NCI-H774 (cell line): ENCODE measurements at places on chromosomes 7 and 10.

GRCh38 chr10:132542086-132542775 lies 4.6 kb downstream of the INPP5A start:
- DNase-seq: no peak

DNA sequence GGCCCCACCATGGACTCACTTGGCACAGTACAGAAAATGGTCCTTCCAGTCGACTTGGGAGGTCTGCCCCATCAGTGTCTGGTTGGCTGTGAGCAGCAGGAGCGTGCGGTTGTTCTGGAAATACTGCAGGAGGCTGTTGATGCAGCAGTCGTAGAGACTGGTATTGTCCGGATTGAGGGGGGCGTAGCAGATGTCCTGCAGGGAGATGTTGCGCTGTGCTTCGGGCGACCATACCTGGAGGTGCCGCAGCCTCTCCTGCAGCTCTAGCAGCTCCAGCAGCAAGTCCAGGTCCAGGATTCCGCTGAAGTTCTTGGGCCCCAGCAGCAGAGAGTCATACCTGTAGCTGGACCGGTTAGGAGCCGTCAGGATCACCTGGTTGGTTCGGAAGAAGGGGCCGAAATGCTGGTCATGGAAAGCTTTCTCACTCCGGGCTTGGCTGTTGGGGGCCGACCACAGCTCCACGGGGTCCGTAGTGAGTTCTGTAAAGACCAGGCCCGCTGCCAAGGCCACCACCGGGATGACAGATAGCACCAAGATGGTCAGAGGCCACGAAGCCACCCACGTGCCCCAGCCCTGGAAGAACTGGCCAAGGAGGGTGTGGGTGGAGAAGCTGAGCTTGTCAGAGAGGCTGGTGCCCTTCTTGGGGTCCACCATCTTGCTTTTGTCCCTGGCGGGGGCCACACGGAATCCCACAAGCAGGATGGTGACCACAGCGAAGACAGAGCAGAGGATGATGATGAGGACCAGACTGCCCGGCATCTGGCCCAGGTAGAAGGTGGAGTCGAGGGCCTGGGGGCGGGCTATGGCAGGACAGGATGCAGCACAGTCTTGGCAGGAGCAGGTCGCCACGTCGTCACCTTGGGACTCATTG lies 2.1 kb downstream of the NPC1L1 start:
- DNase-seq: no peak

DNA sequence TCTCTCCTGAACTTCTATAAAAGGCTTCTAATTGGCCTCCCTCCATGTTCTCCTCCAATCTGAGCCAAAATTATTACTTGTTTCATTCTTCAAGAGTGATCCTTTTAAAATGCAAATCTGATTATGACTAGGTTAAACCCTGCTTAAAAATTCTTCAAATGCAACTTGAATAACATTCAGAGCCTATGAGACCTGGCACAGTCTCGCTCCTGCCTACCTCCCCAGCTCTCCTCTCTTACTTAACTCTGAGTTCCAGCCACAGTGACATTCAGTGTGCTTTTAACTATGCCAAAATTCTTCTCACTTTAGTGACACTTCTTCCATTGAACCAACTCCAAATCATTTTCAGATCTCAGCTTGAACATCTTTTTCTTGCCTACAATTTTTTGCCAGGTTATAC lies 68.8 kb downstream of the TMEM168 start:
- DNase-seq: no peak

DNA sequence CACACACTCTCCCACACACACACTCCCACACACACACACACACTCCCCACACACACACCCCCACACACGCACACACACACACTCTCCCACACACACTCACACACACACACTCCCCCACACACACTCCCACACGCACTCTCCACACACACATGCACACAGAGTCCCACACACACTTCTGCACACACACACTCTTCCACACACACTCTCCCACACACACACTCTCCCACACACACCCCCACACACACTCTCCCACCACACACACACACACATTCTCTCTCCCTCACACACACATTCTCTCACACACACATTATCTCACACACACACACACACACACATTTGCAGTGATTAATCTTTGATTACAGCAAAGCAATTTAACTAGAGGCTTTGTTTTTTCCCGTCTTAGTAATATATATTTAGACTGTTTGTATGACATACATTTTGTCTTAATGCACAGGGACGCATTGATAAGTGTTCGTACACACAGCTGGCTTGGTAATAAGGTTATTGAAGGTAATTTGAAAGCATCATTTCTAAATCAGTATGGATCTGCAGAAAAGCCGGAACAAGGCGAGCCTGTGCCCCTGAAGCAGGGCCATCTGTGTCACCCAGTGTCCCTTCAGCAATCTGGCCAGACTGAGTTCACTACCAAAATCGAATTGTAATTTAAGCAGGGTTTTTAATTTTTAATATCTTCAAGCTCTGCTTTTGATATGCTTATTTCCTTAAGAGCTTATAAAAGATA lies 69.9 kb upstream of the SH2B2 start:
- no peak for DNase-seq

DNA sequence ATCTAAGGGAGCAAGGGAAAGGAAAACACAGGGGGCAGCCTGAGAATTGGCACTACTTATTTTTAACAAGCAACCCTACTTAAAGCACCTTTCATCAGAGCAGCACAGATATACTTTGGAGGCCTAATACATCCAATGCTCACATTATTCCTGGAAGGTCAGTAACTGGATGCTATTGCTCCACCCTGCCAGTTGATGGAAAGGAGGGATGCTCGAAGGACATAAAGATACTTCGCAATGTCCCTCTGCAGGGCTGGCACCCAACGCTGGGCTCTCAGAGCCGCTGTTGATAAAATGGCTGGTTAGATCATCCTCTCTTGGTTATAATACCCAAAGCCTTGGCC lies 307.9 kb upstream of the AOAH start:
- DNase-seq: no peak

GRCh38 chr10:96513305-96513697 lies 425 bp downstream of the TLL2 start:
- DNase-seq: no peak

DNA sequence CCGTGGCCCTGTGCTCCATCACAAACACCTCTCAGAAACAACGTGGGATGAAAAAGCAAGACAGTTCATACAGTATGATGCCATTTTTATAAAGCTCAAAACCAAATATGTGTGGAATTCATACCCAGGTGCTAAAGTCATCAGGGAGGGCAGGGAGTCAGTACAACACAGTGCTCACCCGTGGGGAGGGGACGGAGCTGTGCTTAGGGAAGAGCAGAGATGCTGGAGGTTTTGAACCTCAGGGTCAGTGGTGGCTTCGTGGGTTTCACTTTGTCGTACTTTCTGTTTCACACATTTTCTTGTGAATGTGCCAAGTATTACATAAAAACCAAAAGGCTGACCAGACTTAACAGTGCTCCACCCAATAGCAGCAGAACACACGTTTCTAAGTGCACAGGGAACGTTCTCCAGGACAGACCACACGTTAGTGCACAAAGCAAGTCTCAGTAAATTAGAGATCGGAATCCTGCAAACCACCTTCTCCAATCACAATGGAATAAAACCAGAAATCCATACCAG lies 21.2 kb downstream of the ZMIZ2 start:
- no peak for DNase-seq

GRCh38 chr7:142711196-142711595 lies 38.1 kb upstream of the PRSS1 start:
- DNase-seq: no peak

DNA sequence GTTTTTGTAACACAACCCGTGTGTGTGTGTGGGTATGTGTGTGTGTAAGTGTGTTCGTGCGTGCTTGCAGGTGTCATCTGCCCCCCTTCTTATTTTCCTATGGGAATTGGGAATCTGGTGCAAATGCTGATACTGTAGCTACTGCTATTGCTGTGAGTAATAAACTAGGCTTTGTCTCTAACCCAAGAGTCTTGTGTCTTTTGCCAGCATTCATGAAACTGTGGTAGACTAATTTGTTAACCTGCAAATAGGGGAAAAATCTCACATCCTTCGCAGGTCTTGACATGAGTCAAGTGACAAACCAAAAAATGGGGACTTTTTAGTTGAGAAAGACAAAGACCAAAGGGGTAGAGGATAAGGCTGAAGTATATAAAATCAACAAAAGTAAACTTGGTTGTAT lies 57.9 kb upstream of the FAM133B start:
- DNase-seq: no peak

DNA sequence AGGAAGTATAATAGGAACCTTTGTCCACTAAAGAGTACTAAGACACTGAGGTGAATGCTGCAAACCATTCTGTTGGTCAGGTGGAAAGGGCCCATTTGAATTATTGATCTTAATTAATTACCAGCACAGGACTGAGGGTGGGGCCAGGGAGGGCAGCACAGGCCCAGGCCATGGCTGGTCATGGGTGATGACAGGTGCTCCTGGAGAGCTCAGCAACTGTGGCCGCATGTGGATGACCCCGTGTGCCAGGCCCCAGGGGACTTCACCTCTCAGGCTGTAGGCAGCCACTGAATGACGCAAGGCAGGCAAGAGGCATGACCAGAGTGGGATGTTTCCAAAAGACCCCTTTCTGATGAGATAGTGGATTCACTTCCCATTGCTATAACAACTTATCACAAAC lies 54.2 kb downstream of the HECW1 start:
- no peak for DNase-seq

- no peak for DNase-seq
Measured at GRCh38 chr7:148750442-148751355, 52.0 kb downstream of the CUL1 start.

- DNase-seq: no peak
Measured at GRCh38 chr7:106472741-106473140, 188.0 kb upstream of the NAMPT start.

GRCh38 chr7:27424749-27425148 lies 182.1 kb downstream of the EVX1 start:
- no peak for DNase-seq

DNA sequence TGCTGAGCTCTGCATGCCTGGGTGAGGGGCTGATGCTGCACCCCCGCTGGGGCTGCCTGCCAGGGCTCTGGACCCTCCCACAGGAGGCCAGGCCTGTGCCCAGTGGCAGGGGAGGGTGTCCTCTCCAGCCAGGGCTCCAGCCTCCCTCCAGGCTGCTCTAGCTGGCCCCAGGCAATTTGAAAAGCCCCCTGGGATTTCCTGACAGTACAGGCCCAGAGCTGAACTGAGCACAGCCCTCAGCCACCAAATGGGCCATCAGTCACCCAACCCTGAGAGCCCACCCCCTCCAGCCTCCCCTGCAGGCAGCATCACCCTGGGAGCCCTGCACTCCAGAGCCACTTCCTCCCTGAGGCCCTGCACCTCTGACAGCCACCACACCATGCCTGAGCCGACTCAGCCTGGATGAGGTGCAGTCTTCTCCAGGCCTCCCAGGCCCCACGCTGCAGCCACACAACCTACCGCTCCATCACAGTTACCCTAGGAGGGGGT lies 101.8 kb upstream of the RET start:
- DNase-seq: no peak

DNA sequence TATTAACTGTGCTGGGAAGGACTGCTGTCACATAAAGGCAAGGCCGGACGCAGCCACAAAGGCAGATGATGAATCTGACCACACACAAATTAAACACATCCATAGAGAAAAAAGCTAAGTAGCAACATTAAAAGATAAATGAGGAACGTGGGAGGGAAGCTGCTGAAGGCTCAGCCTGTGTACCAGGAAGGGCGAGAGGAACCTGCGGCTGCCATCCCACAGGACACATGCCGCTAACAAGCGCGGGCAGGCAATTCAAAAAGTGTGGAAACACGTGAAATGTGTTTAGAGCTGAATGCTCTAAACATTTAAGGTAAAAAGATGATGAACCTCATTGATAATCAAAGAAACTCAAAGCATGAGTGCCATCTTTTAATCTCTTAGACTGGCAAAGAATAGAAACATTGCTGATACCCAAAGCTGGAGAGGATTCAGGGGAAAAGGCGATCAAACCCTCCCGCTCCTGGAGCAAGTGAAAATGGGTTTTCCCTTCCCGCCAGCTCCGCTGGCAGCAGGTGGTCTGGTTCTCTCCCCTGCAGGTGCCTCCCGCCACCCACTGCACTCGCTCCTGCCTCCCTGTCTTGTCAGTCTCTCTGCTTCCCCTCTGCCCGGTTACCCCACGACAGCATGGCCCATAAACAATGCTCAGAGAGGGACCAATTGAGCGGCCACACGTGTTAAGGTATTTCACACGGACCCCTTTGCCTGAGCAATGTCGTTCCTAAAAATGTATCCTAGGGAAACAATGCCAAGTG lies 4.2 kb downstream of the STK32C start:
- DNase-seq: no peak
